ENCODE measurements at places on chromosomes 11 and 22.

DNA sequence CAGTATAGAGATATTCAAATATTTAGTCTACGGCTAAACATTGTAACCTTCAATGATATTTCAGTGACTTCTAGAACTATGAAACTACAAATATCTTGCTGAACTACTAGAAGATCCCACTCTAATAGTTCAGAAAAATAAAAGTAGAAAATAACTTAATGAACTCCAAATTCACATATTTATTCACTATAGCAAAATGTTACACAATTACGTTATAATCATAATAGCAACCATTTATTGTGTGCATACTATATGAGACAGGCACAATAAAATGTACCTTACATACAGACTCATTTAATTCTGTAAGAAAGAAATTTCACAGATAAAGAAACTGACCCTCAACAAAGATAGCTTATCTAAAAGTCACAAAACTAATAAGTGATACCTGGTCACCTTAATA lies 57.9 kb downstream of the F2 start:
- DNase-seq = no peak

DNA sequence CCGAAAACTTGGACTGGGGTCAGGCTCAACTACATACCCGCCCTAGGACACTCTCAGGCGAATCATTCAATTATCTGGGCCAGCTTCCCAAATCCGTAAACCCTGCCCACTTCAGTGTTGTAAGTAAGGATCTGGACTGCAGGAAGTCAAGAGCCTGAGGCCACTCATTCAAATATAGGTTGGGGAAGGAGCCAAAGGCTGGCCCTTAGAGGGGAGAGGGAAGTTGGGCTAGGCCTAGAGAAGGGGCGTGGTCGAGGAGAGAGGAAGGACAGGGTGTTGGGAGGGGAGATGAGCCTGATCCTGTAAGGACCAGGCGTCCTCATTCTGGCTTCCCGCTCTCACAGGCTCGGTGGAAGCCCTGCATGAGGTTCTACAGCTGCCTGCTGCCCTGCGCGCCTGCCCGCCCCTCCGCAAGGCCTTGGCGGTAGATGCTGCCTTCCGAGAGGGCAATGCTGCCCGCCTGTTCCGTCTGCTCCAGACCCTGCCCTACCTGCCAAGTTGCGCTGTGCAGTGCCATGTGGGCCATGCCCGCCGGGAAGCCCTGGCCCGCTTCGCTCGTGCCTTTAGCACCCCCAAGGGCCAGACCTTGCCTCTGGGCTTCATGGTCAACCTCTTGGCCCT lies 3.0 kb downstream of the SAC3D1 start:
- DNase-seq = no peak

GRCh38 chr11:40289370-40289769 lies 1170.1 kb downstream of the LRRC4C start:
- no peak for DNase-seq

- no peak for DNase-seq
Observed at GRCh38 chr11:69585385-69585784, 55.6 kb upstream of the CCND1 start.

DNA sequence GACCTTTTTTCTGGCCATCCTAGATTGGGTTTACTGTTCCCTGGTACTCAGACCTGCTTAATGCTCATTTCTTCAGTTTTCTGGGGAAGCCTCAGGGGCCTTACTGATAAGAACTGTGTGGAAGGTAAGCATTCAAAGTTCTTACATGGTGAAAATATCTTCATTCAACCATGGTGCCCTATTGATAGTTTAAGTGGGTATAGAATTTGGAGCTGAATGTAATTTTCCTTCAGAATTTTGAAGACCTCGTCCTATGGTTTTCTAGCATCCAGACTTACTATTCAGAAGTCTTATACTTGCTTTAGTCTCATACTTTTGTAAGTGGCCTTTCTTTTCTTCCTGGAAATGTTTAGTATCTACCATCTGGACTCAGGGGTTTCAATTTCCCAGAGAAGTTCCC lies 75.7 kb downstream of the CDKN1C start:
- no peak for DNase-seq

DNA sequence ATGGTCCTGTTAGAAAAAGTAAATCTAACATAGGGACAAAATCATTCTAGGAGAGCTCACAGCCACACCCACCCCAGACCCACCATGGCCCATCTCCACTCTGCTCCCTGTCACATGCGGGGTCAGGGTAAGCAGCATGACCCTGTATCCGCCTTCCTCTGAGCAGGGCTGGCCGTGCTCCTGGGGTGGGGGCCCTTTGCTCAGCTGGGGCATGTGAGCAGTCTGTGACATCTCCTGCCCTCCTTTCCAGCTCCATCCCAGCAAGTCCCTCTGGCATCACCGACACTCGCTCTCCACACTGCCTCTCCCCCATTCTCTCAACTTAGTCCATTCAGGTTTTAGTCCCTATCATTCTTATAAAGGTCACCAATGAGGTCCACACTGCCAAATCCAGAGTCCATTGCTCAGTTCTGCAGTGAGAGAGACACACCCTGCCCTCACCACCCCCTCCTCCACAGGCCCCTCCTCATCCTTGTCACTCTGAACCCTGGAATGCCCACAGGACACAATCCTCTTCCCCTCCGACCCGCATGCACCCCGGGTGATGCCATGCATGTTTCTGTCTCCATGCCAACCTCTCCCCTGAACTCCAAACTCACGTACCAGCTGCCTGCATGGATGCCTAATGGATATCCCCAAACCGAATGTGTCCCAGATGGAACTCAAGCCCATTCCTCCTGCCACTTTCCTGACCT lies 65.1 kb upstream of the PITPNB start:
- DNase-seq = no peak

GRCh38 chr11:83681906-83682610 lies 395.9 kb upstream of the CCDC90B start:
- DNase-seq = no peak

GRCh38 chr11:48900131-48900800 lies 83.4 kb downstream of the TRIM51G start:
- DNase-seq = no peak

DNA sequence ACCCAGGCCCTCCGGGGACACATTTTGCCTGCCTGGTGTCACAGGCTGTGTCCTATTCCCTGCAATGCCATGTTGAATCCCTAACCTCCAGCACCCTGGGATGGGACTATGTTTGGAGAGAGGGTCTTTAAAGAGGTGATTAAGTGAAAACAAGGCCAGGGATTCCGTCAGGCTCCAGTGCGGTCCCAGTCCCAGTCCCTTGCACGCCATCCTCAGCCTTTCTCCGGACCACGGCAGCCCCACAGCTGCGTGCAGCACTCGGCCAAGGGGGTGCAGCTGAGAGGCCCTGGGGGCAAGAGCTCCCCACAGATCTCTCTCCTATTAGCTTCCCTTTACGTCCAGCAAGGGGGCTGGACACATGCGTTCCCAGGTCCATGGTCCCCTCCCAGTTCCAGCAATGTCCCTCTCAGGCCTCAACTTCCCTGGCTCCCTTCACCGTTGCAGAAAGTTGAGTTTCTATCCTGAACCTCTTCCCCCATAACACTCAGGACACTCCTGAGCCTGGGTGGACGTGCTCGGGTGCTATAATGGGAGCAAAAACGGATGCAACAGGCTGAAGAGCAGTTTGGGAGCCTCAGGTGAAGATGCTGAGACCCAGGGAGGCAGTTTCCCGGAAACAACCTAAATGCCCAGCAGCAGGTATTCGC lies 1422.7 kb downstream of the BRD1 start:
- DNase-seq = no peak

DNA sequence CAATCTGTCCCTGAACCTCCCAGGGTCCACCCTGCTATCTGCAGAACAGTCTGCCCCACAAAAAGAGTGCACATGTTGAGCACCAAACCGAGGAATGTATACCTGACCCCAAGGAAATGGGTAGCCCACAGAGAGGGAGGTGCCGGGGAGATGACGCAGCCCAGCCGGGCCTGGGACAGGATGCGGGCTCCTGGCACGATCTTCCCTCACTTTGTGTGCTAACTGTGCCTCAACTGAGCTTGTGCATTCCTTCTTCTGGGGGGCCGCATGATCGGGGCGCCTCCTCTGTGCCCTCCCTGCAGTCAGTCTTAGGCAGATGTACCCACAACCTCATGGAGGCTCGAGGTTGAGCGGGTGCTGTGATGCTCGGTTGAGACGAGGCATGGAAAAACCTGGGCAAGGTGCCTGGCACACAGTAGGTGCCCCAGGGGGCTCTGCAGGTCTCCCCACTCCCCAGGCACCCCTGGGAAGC lies 2.4 kb downstream of the GAS2L1 start:
- no peak for DNase-seq

DNA sequence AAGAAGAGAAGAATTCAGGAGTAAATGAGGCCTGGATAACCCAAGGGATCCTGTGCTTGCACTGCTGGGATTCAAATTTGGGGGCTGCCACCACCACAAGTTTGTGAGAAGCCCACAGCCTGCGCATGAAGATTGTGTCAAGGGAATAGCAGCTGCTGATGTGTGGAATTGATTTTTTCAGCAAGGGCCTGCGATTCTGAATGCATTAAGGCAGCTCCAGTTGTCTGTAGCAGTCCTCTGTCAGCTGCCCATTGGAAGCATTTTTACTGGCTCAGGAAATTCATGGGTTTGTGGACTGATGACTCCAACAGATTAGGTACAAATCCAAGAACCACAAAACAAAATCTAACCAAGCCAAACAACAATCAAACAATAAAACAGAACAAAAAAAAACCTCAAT lies 14.0 kb downstream of the ARVCF start:
- DNase-seq = no peak

GRCh38 chr11:1149545-1149944 lies 8.2 kb upstream of the MUC5AC start:
- no peak for DNase-seq

DNA sequence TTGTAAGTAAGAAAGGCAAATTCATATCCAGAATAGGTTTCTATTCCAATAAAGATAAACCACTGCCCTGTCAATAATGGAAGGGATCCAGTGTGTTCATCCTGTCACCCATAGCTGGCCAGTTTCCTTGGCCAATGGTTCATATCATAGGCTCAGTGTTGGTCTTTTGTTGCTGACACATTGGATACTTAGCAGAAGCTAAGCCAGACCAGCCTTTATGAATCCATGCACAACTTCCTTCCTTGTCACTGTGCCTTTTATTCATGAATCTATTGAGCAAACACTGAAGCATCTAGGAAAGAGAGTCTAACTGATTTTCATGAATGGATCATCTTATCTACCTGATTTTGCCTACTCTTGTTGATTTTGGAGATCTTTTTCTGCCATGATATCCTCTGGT lies 20.0 kb downstream of the OR2AT4 start:
- no peak for DNase-seq
